ENCODE measurements at places on chromosomes 6 and 20.

- no peak for DNase-seq
These were observed 125.9 kb downstream of the CDK19 start for GRCh38 chr6:110689275-110689935.

- no peak for DNase-seq
These were observed 50.6 kb upstream of the TMEM244 start for GRCh38 chr6:129911732-129912131.

- no peak for DNase-seq
These were observed 123.4 kb downstream of the C6orf118 start for GRCh38 chr6:165186041-165186440.

DNA sequence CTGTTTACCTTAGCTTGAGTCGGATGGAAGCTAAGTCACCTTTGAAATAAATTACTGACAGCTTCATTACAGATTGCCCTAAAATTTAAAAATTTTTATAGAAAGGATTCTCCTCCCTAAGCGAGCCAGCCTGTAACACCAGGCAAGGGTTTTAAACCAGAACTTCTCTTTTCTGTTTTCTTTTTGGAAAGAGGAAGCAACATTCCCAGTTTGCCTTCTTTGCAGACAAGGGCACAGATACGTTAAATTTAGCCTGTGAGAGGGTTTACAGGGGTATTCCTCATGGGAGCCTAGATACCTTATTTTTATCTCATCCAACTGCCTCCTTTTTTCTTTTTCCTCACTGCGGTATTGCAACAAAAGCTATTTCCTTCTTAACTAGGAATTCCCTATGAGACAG is 45.0 kb downstream of the GNAS start:
- DNase-seq, result no peak

DNA sequence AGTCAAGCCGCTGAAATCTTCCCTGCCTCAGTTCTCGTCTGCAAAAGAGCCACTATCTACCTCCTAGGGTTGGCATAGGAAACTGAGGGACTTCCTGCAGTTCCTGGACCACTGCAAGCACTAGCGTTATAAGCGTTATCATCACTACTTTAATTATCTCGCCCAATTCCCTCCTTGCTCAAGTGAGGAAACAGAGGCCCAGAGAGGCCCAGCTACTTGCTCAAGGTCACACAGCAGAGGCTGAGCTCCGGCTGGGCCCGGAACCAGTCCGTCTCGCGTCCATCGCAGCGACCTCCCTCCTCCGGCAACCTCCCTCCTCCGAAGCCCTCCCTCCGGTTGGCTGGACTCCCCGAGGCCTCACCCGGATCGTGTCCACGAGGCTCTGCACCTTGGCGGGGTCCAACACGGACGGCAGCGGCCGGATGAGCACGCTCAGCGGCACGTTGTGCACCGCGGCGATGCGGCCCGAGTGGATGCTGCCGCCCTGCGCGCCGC is 338 bp downstream of the SRXN1 start:
- no peak for DNase-seq

GRCh38 chr6:15207923-15208322 is 37.9 kb upstream of the JARID2 start:
- no peak for DNase-seq

GRCh38 chr20:37801921-37802320 is 101.0 kb upstream of the VSTM2L start:
- DNase-seq, result no peak

GRCh38 chr6:100479179-100480035 is 14.7 kb upstream of the SIM1 start:
- DNase-seq, result no peak

DNA sequence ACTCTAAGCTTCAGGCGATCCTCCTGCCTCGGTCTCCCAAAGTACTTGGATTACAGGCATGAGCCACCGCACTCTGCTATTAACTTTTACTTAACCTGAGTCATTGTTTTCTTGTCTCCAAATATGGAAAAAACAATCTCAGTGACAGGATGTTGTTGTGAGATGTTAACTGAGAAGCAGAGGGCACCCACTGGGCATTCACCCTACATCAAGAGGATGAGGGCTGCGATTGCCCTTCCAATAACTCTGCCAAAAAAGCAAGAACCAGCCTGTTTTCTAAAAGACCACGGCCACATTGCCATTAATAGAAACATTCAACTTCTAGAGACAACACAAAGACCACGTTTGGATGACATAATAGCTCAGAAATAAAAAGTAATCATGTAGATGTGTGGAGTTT is 107.6 kb upstream of the SGK1 start:
- DNase-seq, result no peak

GRCh38 chr6:6646859-6647258 is 58.3 kb downstream of the LY86 start:
- no peak for DNase-seq

GRCh38 chr6:151109361-151109760 is 130.4 kb upstream of the AKAP12 start:
- no peak for DNase-seq

- DNase-seq, result no peak
These were observed 66.7 kb downstream of the RFPL4B start for GRCh38 chr6:112413780-112414179.

DNA sequence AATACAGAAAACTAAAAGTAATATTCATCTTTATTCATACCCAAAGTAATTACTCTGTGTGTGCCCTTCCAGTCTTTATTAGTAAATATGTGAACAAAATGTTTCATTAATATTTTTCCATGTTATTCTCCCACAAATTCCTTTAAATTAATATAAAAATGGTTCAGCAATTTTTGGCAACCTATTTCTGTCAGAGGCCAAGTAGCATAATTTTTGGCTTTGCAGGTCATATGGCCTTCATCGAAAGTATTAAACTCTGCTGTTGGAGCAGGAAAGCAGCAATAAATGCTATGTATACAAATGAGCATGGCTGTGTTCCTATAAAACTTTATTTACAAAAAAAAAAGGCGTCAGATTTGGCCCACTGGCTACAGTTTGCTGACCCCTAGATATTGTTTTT is 16.1 kb downstream of the ZC2HC1B start:
- DNase-seq, result no peak

DNA sequence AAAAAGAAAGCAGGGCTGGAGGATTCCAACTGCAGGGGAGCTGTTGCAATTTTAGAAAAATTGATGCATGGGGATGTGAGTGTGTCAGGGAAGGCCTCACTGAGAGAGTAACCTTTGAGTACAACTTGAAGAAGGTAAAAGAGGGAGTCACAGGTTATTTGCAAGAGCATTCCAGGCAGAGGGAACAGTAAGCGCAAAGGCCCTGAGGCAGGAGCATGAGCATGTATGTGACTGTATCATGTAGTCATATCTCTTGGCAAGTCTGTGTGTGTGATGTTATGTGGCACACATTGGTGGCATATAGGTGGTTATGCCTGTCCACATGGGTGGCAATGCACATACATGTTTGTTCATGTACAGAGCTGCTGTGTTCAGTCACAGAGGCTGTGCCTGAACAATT is 71.2 kb upstream of the ZNFX1 start:
- no peak for DNase-seq

DNA sequence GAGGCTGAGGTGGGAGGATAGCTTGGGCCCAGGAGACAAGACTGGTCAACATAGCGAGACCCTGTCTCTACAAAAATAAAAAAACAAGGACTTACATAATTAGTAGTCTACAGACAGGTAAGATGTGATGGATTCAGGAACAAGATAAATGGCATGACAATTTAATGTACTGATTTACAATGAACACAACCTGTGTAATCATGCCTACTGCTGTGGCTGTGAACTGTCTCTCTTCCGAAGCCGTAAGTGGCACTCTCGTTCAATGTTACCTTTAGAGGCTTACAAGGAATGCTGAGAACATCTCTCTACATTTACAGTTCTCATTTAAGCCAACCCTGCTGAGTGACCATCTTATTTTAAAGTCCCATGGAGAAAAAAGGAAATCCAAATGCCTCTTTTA is 134.8 kb upstream of the PRDM1 start:
- DNase-seq, result no peak

DNA sequence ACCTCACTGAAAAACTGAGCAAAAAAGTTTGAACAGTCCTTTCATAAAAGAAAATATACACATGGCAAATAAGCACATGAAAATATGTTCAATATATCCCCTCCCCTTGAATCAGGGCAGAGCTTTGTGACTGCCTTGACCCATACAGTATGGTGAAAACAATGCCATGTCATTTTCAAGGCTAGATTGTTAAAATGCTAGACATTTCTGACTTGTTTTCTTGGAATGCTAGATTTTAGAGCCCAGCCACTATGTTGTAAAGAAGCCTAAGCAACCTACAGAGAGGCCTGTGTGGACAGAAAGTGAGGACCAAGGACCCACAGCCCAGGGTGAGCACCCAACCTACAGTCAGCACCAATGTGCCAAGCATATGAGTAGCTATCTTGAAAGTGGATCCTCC is 17.1 kb upstream of the ASF1A start:
- no peak for DNase-seq

DNA sequence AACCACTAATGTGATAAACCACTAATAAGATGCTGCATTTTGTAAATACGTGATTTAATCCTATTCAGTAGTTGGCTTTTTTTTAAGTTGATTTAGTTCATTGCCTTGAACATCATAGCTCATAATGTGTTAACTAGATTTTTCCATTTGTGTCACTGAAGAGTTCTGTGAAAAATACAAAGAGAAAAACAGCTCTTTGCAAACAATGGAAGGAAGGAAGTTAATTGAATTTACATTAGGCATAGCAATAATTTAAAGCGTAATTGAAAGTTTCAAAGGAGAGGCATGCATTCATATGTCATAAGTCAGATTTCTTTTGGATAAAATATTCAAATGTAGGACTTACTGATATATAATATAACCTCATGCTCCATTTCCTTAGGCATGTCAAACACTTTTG is 102.3 kb downstream of the TBC1D7 start:
- DNase-seq, result no peak

GRCh38 chr6:15420959-15421438 is 175.1 kb downstream of the JARID2 start:
- no peak for DNase-seq

DNA sequence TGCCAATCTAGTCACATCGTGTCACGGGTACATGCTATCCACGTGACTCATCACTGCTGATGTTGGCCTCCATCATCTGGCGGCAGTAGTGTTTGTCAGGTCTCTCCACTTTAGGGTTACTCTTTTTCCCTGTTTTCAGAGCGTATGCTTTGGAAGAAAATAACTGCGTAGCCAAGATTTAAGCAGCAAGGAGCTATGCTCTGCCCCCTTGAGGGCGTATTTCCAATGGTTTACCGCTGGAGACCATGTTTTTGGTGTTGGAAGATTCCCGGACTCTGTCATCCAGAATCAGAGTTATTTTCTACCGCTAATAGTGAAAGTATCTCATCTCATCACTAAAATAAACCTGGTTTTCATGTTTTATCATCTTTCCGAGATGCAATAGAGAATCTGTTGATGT is 306.5 kb downstream of the C6orf118 start:
- no peak for DNase-seq

DNA sequence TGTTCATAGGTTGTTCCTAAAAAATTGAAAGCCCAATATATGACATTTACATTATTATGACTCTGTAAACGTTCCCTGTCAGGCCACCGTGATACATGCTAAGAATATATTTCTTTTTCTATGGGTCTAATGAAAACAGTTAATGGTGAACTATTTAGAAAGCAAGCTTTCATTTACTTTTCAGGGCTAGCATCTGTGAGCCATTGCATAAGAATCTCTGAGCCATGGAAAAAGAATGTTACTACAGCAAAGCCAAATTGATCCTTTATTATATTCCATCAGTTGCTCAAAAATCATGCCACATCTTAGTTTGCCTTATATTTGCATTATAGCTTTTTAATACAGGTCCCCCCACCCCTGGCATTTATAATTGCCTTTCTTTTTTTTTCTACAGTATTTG is 275.5 kb downstream of the ZFAND3 start:
- no peak for DNase-seq

GRCh38 chr6:44672841-44673240 is 285.3 kb downstream of the CDC5L start:
- DNase-seq, result no peak

Data from stimulated activated CD4-positive, alpha-beta T cell treated with anti-CD3 and anti-CD28 coated beads, Interleukin-2, amount 100 ng/mL, for 24 hours (primary cell).